ENCODE measurements at places on chromosomes 5 and 9.

GRCh38 chr5:145835848-145836239 lies 702 bp upstream of the PRELID2 start:
- DNase-seq: no peak

DNA sequence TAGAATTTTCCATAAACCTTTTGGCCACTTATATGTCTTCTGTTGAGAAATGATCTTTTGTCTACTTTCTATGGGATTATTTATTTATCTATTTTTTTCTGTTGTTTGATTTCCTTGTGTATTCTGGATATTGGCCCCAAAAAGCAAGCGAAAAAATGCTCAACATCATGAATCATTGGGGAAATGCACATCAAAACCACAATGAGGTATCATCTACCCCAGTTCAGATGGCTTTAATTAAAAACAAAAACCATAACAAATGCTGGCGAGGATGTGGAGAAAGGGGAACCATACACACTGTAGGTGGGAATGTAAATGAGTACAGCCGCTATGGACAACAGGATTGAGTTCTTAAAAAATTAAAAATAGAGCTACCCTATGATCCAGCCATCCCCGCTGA lies 125.0 kb upstream of the LPCAT1 start:
- no peak for DNase-seq

DNA sequence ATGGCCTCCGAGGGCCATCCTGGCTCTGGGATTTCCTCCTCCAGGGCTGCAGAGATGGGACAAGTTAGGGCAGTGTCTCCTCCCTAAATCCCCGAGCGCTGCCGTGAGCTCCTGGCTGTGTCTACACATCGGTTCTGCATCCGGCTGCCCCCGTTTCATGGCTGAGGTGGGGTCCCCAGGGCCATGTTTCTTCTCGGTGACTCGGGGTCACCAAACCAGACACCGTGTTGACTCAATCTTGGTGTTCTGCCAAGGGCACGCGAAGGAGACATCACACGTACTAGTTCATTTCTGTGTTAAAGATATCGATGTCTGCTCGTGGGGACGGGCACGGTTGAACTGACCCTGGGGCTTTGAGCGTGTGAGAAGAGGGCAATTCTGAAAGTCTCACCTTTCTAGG lies 60.7 kb downstream of the COL5A1 start:
- DNase-seq: no peak

DNA sequence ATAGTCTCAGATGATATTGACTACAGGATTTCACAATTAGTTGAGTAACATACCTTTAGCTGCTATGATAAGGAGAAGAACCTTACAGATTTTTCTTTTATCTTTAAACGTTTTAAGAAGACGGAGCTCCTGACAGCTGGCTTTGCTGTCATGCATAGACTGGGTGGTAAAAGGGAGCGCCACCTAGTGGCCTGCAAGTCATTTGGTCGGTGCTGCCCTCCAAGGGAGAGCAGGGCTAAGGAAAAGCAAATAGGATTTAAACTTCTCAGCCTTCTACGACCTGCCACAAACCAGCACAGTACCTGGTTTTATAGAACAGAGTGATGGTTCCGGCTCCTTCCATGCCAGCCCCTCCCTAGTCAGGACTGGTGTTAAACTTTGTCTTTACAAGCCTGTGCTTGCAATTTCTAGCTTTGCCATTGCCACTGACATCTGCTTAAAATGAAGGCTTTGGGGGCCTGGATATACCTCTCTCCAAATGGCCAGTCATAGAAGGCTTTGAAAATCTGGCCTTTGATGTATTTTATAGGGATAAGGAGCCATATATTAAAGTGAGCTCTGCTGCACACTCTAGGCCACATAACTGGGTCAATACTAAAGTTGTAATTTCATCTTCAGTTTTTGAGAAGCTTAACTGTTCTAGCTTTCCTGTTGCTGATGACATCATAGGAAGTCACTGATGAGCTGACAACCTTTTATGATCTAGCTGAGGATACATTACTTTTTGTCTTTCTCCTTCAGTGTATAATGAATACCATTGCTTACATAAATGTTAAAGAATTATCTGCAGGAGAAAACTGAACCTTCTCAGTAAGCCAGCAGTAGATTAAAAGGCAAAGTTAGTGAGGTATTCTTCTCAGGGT lies 31.1 kb upstream of the ADAMTSL1 start:
- peak; percentile 26 for DNase-seq

DNA sequence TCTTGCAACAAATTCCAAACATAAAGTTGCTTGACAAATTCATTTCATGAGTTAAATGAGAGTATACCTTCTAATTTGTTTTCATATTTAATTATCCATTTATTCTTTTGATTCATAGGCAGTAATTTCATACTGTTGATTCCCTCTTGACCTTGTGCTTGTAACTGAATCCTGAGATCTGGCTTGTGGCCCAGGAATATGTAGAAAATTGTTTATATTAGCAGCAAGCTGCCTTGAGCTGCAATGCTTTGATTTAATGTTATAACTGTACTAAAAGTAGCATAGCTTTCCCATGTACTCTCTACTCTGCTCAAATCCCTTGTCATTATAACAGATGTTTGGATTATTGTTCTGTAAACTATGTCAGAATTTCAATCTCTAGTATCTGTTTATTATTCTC lies 780.7 kb downstream of the NR2F1-AS1 start:
- DNase-seq: peak; percentile 73

DNA sequence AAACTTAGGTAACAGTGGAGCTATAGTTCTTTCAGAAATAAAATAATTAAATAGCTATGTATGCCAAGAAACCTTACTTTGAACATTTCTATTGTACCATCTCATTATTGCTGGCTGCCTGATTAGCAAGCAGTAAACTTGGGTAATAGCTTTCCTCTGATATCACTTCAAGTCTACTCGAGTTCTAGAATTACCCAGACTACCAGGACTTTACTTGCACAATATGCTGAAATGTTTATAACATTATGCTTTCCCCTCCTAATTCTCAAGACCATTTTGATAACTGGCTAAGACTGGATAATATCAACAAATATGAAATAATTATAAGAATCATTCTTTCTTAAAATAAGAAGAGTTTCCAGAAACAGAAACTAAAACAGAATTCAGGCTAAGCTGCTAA lies 512.6 kb downstream of the RAB3C start:
- no peak for DNase-seq

GRCh38 chr5:141942185-141942857 lies 15.7 kb downstream of the PCDH12 start:
- no peak for DNase-seq

GRCh38 chr9:95985440-95986055 lies 110.1 kb downstream of the ERCC6L2 start:
- DNase-seq: no peak

DNA sequence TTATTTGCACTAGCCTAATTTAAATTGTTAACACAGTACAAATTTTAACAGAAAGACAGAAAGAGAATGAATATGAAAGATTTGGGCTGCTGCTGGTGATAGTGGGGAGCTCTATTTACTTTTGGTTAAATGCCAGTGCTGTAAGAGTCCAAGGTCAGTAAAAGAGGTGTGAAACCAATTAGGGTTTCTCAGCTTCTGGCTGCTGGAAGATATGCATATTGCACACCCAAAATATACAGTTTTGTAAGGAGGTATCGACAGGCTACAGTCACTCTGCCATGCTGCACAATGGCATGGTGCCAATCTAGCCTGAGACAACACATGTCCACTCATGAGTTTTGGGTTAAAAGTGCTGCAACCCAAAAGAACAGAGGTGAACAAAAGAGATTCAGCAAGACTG lies 79.3 kb downstream of the PPP2R2B start:
- no peak for DNase-seq

DNA sequence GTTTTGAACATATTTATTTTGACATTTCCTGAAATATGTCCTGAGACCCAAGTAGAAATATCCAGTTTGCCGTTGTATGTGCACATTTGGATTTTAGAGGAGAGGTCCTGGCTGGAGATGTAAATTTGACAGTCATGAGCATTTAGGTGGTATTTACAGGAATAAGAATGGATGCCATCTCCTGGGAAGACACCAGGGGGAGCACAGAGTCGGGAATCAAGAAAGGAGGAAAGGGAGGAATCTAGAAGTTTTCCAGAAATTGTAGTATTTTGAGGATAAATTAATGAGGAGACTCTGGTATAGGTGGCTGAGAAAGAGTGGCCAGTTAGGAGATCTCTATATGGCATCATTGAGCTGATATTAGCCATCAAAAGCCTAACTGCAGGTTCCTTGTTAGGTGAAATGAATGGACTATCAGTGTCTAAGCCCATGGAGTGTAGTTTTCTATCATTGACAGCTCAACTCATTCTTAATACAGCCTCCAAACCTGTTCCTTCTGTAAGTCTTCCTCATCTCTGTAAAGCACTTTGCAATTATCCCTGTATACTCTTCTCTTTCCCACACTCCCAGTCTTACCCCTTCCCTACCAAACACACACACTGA lies 7.2 kb downstream of the GAPT start:
- peak; percentile 29 for DNase-seq

DNA sequence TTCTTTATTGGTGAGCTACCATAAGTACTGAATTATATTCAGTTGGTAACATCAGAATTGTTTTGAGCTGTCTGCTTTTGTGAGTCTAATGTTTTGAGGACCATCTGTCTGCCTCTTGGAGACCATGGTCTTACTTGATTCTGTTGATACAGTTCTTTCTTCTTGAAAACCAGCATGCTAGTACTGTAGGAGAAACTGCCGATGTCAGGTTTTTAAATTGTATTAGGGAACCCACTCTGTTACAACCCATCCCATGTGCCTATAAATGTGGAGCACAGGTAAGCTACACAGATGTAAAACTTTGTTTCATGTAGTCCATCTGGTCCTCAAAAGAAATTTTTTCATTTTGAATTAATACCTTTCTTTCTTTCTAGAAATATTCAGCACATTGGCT lies 103.4 kb upstream of the DMRTA1 start:
- DNase-seq: no peak

DNA sequence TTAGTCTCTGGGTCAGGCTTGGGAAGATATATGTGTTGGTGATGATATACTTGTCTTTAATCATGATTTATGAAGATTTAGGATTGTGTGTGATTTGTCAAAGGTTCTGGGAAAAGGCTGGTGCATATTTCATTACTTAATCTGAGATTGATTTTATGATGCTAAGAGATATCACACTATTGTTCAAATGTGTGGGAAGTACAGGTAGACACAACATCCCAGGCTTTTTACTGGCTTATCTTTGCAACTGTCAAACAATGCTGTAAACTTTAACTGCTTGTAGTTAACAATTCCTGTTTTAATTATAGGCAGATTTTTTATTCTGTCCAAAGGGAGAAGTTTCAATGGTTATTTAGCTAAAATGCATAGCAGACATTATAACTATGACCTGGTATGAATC lies 23.9 kb downstream of the PBX3 start:
- no peak for DNase-seq

DNA sequence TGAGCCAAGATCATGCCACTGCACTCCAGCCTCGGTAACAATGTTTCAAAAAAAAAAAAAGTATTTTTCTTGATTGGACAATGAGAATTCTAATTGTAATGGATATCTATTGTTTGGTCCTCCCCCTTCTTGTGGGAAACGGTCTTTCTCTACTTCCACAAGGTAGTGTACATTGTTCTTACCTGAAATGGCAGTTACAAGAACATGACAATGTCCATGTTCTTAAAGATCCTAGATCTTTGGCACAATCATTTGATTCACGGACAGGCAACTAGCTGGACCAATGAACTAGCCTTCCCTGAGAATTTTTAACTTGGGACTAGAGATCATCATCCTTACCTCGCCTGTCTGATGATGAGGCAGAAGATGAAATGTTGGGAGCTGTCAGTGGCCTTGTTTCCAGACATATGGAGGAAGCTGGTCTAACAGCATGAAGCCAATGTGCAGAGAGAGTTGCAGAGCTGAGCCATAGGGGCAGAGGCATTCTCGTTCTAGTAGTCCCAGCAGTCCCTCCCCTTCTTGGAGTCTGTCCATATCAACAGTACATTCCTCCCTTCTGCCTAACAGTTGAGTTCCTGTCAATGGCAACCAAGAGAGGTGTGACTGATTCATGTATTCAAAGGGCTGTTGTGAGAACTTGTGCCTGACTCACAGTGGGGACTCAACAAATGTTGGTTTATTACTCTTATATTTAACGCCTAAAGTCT lies 2.1 kb upstream of the MARCHF6 start:
- DNase-seq: no peak

GRCh38 chr9:123327697-123328100 lies 28.3 kb upstream of the CRB2 start:
- no peak for DNase-seq

DNA sequence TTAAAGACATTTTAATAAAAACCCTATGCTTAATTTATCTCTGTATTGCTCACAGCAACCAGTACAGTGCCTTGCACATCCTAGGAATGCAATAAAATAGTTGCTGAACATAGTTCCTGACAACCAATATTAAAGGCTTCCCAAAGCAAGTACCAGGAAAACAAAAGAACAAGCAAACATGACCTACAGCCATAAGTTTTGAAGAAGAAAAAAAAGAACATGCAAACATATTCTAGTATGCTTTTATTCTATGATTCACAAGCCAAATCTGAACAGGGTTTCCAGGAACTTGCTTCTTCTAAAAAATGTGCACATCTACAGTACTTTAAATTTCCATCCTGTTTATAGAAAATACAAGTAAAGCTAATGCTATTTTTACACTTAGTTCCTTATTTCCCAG lies 4.5 kb downstream of the CEMIP2 start:
- no peak for DNase-seq

DNA sequence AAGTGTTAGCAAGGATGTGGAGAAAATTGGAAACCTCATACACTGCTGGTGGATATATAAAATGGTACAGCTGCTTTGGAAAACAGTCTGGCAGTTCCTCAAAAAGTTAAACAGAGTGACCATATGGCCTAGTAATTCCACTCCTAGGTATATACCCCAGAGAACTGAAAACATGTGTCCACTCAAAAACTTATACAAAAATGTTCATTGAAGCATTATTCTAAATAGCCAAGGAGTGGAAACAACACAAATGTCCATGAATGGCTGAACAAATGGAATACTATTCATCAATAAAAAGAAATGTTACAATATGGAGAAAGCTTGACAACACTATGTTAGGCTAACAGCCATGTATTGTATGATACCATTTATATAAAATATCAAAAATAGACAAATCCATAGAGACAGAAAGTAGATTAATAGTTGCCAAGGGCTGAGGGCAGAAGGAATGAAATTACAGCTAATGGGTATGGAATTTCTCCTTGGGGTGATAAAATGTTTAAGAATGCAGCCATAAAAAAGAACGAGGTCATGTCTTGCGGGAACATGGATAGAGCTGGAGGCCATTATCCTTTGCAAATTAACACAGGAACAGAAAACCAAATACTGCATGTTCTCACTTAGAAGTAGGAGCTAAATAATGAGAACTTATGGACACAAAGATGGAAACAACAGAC lies 33.6 kb upstream of the FBP1 start:
- no peak for DNase-seq
